HFFc6 (cell line): ENCODE measurements at places on chromosomes 16 and 17. TPM values are rescaled to one million over a fixed set of nuclear protein-coding genes. Genes with fewer than 3 reads are reported as not detected.
A peak's percentile ranks its signal among the peaks of the same experiment; 100 is the strongest.

CACNG4 gene
- total RNA-seq: not detected in 3 replicates

NTHL1 gene
- 27.9 to 33.2 TPM (median 28.4 TPM) in 3 replicates for total RNA-seq

NHERF2 gene
- 145 and 152 TPM in 2 replicates for total RNA-seq

AXIN1 gene
- total RNA-seq: 12.1 to 19.6 TPM (median 14.2 TPM) in 3 replicates

OTOA gene
- not detected in 3 replicates for total RNA-seq

C16orf92 gene
- not detected in 3 replicates for total RNA-seq

- no peak for DNase-seq
These were observed 55.5 kb upstream of the NACA2 start for GRCh38 chr17:61646482-61646881.

DNA sequence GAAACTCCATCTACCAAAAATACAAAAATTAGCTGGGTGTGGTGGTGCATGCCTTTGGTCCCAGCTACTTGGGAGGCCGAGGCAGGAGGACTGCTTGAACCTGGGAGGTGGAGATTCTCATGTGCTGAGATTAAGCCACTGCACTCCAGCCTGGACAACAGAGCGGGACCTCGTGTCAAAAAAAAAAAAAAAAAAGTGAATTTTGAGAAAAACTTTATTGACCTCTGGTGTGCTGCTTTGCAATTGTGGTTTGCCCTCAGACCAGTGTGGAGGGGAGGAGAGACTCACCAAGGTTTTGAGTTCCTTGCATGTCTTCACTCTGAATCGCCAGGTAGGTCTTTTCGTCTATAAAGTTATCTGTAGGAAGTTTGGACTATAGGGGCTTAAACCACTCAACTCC lies 145.2 kb downstream of the CPPED1 start:
- DNase-seq: no peak

DNA sequence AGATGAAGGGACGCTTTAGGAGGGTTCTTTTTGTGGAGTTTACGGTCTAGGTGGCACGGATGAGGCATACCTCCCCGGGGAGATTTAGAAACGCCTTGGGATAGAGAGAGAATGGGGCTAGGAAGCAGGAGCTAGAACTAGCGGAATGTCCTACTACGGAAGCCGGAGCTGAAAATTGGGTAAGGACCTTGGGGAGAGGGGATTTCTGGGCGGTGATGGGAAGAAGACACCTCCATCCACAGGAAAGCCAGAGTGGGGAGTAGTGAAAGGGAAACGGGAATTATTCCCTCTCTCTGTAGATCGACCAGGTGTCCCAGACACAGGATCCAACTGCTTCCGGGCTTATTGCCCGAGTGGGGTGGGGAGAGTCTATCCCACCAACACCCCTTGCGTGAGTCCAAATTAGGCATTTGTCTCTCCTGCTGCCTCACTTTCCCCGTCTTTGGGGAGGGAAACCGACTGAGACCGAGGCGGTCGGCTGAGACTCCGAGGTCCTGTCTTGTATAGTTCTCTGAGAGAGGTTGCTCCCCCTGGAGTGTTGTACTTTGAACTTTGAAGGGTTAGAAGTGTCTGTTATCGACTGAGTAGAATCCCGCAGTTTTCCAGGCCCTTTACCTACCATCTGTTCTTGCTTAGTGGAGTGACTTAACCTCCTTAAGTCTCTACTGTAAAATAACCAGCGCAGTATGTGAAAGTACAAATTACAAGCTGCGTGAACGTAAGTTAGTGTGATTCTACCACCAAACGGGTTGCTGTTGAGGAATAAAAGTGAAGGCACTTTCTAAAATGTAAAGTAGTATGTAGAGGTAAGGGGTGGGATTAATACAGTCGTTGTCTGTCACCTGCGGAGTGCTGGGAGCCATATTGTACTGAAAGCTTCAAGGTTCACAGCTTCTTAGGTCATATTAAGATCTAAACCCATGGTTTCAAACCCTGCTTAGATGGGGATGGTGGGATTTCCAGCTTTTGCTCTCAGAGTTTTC lies 1.0 kb downstream of the RSPRY1 start:
- peak; percentile 10 for DNase-seq

DNA sequence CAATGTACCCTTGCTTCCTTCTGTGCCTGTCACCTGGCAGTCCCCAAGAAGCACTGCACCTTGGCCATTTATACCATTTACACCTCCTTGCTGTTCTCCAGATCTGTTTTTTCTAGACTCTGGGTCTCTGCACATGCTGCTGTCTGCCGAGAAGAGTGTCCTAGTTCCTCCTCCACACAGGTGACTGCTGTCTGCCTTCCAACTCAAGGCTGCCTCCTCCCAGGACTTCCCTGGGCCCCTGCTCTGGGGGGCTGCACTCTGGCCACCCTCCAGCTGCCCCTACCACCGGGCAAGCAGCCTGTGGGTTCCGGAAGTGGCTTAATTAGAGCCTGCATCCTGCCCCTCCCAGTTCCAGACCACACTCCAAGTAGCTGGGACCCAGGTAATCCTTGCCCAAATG lies 5.7 kb upstream of the LIMD2 start:
- DNase-seq: no peak

- DNase-seq: no peak
These were observed 1.1 kb downstream of the ABCA10 start for GRCh38 chr17:69227541-69227940.

DNA sequence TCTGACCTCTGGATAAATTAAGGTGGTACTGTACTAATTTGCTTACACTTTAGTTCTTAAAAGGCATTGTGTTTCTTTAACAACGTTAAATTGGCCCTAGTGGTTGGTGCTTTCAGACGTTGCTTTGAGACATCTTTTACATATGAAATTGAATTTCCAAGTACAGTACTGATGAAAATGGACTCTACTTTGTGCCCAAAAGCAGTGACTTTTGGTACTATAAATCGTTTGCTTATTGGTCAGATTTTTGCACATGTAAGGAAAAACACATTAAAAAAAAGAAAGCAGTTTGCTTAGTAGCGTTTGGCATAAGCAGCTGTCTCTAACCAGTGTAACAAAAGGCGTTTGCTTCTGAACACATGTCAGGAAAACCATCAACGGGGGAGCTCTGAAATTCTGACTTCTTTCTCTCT lies 139.6 kb downstream of the CDK5R1 start:
- DNase-seq: no peak

DNA sequence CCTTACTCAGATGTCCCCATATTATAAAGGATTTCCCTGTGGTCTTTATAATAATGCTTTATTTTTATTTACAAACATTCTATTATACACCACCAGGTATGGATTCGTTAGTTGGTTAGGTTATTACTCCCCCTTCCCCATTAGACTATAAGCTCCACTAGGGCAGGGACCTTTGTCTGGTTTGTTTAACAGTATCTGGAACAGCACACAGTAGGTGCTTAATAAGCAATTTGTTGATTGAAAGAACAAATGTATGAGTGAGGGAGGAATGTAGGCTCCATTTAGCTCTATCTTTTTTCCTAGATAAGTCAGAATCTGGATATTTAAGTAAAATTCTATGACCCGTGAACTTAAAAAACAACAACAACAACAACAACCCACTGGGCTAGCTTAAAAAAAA lies 2.3 kb upstream of the PRKCB start:
- no peak for DNase-seq

GRCh38 chr17:39123627-39124026 lies 27.8 kb downstream of the PLXDC1 start:
- no peak for DNase-seq

- no peak for DNase-seq
These were observed 130.5 kb downstream of the MAF start for GRCh38 chr16:79469999-79470398.

DNA sequence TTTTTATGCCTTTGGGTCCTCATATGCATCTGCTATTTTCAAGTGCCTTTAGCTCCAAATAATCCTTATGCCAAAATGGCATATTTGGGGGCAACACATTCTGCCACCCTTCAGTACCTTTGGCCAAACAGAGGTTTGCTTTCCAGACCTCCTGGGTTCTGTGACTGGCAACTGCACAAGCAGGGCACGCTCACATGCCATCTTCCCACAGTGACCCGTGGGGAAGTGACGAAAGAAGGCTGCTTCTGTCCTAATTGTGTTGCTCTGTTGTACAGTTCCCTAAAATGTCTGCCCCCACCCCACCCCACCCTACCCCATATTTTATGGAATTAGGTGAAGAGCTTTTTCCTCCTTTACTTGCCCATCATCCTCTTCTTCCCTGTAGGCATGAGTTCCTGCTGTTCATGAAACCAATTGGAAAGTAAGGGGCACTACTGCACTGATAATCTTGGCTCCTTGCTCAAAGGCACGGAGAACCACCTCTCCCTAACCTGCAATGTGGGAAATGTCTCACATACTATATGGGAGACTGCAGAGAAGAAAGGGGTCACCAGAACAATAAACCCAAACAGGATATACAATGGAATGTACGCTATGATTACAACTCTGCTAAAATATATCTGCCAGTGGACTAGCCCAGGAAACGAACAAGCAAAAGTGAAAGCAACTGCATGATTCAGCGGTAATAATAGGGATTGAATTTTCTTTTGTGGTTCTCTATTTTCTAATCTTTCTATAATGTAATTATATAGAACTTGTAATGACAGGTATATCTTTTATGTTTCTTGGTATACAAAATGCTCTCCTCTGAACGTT lies 3.3 kb upstream of the SLFN12L start:
- peak; percentile 2 for DNase-seq

DNA sequence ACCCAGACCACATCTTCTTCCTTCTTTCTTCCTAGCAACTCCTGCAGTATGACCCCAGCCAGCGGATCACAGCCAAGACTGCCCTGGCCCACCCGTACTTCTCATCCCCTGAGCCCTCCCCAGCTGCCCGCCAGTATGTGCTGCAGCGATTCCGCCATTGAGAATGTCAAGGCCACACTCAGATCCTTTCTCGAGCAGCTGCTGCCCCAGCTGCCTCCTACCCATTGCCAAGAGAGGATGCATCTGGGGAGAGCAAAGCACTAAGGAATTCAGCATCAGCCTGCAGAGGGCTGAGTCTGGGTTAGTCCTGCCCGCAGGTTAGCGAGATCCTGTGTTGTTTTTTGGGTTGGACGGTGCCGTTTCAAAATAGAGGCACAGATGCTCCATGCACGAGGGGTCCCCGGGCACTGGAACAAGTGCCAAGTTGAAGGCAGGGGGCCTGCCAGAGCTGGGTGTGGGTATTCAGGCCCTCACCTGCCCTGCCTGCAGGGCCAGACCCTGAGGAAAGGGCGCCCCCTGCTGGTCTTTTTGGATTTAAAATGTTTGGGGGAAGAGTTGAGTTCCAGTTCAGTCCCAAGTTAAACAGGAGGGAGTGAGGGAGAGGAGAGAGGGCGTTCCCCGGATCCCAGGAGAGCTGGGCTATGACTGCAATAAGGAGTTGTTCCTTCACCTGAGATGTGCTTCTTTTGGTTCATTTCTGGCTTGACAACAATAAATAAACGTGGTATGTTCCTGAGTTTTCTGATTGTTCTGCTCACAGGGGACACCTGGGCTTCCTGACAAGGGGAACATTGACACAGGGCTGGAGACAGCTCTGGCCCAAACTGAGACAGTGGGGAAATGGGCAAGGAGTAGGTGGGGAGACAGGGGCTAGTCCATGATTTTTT lies 4.9 kb downstream of the CDK3 start:
- peak; percentile 47 for DNase-seq

GRCh38 chr16:11105038-11105903 lies 150.7 kb downstream of the SOCS1 start:
- peak; percentile 94 for DNase-seq

- DNase-seq: no peak
These were observed 9.6 kb upstream of the MPP2 start for GRCh38 chr17:43917016-43917347.

DNA sequence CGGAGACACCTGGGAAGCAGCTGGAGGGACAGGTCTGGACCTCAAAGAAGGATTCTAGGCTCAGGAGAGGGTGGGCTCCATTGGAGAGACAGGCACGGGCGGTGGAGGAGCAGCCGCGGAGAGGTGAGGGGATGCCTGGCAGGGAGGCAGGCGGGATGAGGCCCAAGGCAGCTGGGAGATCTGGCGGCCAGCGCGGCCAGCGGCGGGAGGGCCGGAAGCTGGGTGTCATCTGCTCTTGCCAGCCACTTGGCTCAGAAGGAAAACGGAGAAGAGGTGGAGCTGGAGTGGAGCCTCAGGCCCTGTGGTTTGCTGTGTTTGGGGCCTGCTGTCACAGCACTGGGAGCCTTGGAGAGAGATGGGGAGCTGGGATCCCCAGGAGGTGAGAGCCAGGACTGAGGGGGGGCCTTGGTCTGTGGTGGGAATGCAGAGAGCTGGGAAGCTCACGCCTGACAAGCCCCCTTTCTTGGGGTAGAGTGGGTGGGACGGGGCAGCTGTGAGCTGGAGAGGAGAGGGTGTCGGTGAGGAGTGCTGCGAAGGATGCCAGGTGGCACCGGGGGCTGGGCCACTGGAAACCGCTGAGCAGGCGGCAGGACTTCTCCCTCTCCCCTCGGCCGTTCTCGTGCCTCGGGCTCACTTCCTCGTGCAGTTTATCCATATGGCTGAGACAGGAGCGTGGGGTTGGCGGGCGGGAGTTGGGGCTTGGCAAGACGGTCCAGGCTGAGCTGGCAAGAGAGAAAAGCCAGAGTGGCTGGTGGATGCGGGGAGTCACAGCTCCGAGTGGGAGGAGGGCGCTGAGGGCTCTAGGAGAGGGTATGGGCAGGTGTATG lies 8.0 kb downstream of the TBC1D24 start:
- peak; percentile 83 for DNase-seq

DNA sequence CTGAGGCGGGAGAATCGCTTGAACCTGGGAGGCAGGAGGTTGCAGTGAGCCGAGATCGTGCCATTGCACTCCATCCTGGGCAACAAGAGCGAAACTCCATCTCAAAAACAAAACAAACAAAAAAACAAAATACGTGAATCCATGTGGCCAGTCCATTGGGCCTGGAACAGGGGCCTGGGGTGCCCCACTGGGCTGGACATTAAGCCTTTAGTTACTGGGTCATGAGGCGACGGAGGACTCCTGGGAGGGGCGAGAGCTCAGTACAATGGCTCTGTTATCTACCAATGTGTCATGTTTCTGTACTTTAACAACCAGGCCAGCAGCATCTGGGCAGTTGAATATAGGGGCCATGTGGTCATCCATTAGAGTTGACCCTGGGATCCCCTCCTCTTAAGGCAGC lies 18.9 kb upstream of the CLEC18A start:
- DNase-seq: no peak

DNA sequence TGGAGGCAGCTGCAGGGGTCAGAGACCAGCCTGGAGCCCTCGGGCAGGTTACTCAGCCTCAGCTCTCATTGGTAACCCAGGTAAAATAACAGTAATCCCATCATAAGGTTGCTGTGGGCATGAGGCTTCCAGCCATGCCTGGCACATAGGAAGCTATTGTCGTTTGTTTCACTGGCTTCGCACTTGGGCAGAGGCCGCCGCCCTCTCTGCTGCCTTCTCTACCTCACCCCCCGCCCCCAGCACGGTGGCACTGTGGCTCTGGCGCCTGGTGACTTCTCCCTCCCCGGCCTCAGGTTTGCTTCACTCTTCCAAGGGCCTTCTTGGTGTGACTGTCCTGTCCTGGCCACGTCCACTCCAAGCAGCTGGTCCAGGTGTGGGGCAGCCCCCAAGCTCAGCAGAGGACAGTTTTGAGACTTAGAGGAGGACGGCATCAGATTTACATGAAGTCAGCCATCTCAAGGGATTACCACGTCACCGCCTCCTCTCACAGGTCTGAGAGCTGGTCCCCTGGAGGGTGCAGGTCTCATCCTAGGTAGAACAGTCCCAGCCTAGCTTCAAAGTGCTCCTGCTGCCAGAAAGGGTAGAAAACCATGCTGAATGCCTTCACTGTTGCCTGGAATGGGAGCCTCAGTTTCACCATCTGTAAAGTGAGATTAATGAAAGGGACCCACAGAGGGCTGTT lies 34.8 kb downstream of the SREBF1 start:
- DNase-seq: no peak
